Stimulated activated CD8-positive, alpha-beta memory T cell treated with anti-CD3 and anti-CD28 coated beads, Interleukin-7, amount 100 ng/mL, for 1 hour (primary cell): ENCODE measurements at places on chromosomes 1 and 21.

DNA sequence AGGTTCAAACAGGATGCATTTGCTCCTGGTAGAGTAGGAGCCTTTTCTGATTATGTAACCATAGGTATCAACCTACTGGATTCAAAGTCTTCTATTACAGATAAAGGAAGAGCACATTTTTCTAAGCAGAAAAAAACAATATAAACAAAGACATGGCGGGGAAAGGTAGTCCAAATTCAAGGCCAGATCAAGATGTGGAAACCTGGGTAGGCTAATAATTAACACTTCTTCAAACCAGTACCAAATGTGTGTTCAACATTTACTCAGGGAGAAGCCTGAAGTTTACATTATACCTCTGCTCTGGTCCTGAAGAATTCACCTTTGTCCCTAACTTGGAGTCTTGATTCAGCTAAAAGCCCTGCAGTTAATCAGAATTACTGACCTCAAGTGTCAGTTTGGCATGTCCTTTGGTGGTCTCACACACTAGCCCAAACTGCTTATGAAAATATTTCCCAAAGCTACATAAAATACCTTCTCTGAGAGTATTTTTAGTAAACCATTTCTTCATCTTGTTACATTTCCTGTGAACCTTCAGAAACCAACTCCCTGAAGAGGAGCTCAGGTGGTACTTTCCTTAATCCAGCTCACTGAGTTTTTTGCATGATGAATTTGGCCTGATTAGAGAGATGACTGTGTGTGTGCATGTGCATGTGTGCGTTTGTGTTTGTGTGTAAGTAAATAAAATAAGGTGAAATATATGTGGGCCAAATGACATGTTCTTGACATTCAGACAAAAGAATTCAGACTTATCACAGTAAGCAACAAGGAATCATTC, 70.2 kb downstream of the TOR3A start:
- no peak for DNase-seq

- no peak for DNase-seq
Observed at GRCh38 chr1:119898530-119898929, 2.2 kb upstream of the ADAM30 start.

- no peak for DNase-seq
Observed at GRCh38 chr1:42844592-42845140, 1.7 kb upstream of the ZNF691 start.

- no peak for DNase-seq
Observed at GRCh38 chr21:46284077-46284644, 1.2 kb downstream of the MCM3AP start.

DNA sequence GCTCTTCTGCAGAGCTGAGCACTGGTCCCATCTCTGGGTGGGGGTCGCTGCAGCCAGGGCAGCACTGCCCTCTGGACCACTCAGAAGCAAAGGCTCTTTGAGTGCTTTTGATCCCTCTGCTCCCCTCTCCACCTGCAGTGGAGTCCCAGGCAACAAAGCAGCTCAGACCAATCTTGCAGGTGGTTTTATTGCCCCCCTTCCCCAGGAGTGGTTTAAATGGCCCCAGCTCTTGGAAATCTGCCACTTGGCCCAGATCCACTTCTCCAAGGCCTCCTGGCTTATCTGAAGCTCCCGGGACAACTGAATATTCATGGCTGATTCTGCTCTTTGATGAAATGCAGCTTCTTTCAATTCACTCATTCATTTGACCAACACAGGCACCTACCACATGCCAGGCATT, 2.7 kb downstream of the STUM start:
- DNase-seq = no peak

DNA sequence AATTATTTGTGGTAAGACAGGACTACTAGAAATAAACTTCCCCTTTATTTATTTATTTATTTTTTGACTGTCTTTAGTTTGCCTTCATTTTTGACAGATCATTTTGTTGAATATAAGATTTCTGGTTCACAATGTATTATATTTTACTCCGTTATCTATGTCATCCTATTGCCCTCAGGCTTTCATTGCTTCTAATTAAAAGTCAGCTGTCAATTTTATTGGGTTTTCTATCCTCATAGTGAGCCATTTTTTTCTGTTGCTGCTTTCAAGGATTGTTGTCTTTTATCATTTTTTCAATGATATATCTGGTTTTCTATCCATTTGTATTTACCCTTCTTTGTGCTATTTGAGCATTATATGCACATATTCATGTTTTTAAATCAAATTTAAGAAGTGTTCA, 866.2 kb downstream of the LRRIQ3 start:
- no peak for DNase-seq

DNA sequence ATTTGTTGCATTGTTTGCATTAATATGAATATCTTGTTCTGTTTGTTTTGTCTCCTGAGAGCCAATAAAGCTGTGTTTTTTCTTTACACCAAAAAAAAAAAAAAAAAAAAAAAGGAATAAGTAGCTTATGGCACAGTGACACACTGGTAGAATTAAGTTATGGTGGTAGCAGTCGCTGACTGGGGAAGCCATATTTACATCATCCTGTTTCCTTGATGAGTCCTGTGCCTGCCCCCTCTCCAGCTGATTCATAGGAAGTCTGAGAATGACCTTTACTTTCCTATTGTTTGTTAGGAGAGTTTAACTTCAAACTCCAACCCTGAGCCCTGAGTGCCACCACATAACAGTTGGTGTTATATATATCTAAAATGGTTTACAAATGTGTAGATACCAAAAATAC, 62.2 kb downstream of the OBSCN start:
- DNase-seq = no peak
